Liver (tissue), 10 donors: ENCODE measurements at places on chromosomes 4 and X. TPM values are rescaled to one million over a fixed set of nuclear protein-coding genes. Genes with fewer than 3 reads are reported as not detected.

The CCNG2 gene
- 4.5 TPM for total RNA-seq

The RASGEF1B gene
- 8.9 TPM for total RNA-seq

- DNase-seq, result no peak
These were observed 14.9 kb downstream of the RASL11B start for GRCh38 chr4:52877036-52877435.

GRCh38 chr4:152415980-152416379, 119.9 kb downstream of the FBXW7 start:
- DNase-seq, result no peak

GRCh38 chr4:164948975-164949374, 28.5 kb downstream of the TRIM61 start:
- no peak for DNase-seq

DNA sequence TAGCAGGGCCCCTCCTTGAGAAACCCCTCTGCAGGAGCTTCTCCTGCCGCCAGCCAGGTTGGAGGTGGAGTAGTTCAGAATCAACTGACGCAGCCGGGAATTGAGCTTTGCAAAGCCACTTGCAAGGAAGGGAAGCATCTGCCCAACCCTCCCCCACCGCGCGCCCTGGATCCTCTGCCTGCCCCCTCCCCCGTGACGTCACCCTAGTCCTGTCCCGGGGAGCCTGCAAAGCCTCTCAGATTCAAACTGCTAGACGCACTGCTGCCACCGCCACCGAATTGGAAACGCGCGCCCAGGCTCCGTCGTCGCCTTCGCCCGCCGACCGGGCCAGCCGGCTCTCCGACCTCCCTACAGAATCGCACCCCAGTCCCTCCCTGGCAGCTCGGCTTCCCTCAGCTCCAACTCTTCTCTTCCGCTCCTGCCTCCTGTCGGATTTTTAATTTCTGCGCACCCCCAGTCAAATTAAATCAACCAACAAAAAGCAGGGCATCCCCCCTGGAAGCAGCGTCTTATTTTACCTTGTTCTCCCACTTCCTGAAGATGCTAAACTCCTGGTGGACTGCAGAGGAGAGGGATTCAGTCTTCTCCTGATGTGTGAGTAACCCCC, 3.8 kb downstream of the SLITRK2 start:
- DNase-seq, result no peak
